Hematopoietic multipotent progenitor cell treated with erythropoietin and hydrocortisone succinate and interleukin-3 and kit ligand, for 15 days (in vitro differentiated cells): ENCODE measurements at places on chromosomes 11 and 22.

GRCh38 chr22:23385678-23386631 lies 194.1 kb downstream of the IGLL1 start:
- DNase-seq = peak; percentile 74

- peak; percentile 40 for DNase-seq
These were observed 582 bp downstream of the SREBF2 start for GRCh38 chr22:41833369-41834004.

DNA sequence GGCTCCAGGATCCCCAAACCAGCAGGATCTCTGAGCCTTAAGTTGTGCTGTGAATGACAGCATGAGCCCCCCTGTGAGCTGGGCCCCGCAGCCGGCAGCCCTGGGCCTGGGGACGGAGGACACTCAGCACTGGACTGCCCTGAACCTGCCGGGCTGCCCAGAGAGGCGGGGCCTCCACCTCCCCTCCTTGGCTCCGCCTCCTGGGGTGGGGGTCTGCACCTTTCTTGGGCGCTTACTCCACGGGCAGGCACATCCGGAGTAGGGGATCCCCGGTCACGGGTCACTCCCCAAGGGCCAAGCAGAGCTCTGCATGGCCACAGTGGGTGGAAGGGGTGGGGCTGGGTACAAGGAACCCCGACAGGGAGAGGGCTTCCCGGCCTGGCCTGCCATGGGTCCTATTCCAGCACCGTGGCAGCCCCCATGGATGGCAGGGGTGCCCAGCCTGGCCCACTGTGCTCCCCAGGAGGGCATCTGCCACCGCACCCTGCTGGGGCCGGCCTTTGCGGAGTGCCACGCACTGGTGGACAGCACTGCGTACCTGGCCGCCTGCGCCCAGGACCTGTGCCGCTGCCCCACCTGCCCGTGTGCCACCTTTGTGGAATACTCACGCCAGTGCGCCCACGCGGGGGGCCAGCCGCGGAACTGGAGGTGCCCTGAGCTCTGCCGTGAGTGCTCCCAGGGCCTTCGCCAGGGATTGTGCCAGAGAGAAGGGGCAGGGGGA lies 5.4 kb downstream of the MUC5B start:
- no peak for DNase-seq

DNA sequence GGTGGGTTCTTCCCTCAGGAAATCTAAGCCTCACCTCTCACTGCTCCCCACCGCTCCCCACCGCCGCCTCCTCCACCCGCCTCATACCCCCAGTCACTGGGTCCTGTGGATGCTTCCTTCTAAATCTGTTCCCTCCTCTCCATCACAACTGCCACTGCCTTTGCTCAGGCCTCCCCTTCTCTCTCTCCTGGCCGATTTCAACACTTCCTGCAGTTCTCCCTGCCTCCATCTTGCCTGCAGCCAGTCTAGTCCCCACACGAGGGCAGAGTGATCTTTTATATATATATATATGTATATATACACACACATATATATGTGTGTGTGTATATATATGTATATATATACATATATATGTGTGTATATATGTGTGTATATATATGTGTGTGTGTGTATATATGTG lies 27.8 kb downstream of the CREB3L1 start:
- no peak for DNase-seq

- no peak for DNase-seq
These were observed 31.6 kb upstream of the ME3 start for GRCh38 chr11:86703987-86704386.

- DNase-seq = no peak
These were observed 13.1 kb upstream of the GRK3 start for GRCh38 chr22:25551396-25551795.

DNA sequence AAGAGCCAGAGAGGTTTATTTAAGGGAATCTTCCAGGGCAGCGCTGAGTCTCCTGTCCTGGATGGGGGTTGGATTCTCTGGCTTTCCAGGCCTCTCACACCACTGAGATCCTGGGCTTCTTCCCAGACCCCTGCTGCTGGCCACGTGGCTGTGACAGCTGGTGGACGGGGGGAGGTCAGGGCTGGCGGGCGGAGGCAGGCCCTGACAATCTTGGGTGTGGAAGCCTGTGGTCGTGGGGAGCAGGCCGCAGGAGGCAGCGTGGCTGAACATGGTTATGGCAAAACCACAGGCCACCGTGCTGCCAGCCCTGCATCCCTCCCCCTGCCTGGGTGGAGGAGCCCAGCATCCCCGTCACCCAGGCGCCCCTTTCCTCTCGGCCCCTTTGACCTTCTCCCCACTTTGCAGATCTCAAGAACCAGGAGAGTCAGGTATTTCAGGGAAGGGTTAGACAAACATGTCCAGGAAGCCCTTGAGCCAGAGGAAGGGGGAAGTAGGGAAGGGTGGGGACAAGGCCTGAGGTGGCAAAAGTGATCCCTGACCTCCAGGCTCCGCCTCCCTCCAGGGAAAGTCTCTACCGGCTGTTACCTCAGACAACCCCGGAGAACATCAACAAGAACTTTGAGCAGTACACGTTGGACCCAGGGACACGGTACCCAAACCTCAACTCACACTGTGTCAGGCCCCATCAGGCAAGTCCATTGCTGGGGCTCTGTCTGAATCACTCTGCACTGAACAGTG lies 111.8 kb downstream of the MICAL2 start:
- DNase-seq = no peak

GRCh38 chr11:79668575-79668974 lies 227.7 kb upstream of the TENM4 start:
- no peak for DNase-seq

- DNase-seq = no peak
These were observed 9.2 kb upstream of the FGF3 start for GRCh38 chr11:69828276-69828970.

GRCh38 chr11:124329787-124330478 lies 9.9 kb upstream of the OR8D2 start:
- DNase-seq = no peak
